Mesenteric fat pad (tissue), 1 donor: ENCODE measurements at places on chromosomes 2 and 18. TPM values are rescaled to one million over a fixed set of nuclear protein-coding genes. Genes with fewer than 3 reads are reported as not detected.

The ZNF519 gene
- total RNA-seq = 3.9 TPM

The SFT2D3 gene
- 4.2 TPM for total RNA-seq

DNA sequence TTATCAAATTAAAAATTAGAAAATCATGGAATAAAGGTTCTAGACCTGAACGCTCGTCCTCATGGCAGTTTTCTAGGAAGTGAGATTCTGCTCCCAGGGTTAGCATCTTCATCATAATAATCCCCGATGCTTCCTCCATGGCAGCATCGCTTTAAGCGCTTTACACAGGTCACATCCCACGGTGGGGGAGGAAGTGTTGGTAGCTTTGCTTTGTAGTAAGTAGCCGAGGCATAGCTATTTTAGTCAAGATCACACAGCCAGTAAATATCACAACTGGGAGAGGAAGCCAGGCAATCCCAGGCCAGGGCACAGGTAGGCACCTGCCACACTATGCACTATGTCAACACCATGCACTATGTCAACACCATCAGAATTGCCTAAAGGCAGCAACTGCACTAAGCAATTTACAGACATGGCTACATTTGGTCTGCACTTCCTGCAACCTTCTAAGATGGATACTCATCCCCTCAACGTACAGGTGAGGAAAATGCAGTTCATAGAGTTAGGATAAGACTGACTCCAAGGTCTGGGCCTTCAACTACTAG is 205.5 kb downstream of the FBXO15 start:
- DNase-seq = no peak

DNA sequence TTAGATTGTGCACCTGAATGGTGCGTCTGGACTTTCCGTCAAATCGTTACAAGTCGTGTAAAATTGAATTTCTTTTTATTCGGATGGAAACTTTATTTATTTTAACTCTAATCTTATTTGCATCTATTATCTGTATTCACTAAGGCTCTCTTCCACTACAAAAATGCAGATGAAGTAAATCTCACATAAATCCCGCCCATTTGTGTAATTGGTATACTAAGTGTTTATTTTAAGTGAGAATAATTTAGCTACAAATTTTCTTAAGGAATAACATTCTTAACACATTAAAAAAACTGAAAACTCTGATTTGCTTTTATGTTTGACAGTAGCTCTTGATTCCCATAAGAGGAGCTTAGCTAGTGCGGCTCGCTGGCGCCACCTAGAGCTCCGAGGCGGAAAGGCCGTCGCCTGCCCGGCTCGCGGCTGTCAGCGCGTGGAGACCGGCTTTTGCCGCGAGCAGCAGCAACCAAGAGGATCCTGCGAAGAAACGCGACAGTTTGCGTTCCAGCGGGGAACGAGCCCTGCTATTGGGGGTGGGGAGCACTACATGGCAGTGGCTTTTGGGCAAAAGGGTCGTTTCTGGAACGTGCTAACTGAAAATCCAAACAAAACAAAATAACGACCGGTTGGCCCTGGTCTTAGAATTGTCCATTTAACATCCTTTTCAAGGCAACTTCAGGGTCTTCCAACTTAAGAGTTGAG is 6.7 kb downstream of the SP9 start:
- no peak for DNase-seq

- DNase-seq = no peak
These were observed 53.6 kb upstream of the UGP2 start for GRCh38 chr2:63788071-63788470.

DNA sequence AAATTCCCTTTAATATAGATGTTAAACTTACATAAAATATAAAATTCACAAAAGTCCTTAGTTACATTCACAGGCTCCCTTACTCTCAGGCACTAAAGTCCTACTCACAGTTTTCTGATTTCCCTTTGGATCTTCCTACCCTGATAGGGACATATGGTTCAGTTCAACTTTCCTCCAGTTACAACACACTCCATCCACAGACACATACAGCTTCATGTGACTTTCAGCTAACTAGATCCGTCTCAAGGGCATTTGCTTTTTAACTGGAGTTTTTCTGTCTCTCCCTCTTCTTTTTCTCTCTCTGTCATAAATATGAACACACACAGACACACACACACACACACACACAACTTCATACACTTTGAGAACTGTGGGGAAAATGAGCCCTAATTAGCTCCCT is 419.2 kb downstream of the LRP1B start:
- no peak for DNase-seq

DNA sequence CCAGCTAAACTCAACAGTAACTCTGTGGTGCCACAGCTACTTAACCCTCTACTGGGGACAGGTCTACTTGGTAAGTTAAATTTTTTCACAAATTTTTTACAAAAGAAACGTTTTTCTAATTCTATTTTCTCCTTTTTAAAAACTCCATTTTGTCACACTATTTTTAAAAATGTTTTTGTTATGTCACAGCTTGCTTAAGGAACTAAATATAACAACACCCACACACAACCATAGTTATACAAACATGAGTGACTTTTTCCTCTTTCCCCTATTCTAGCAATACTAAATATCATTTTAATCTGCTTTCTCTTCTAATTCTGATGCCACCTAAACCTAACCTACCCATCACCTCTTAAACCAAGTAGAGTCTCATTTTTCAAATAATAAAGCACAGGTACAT is 160.5 kb upstream of the EPC2 start:
- no peak for DNase-seq

- no peak for DNase-seq
These were observed 123.8 kb upstream of the ZEB2 start for GRCh38 chr2:144643537-144644336.

DNA sequence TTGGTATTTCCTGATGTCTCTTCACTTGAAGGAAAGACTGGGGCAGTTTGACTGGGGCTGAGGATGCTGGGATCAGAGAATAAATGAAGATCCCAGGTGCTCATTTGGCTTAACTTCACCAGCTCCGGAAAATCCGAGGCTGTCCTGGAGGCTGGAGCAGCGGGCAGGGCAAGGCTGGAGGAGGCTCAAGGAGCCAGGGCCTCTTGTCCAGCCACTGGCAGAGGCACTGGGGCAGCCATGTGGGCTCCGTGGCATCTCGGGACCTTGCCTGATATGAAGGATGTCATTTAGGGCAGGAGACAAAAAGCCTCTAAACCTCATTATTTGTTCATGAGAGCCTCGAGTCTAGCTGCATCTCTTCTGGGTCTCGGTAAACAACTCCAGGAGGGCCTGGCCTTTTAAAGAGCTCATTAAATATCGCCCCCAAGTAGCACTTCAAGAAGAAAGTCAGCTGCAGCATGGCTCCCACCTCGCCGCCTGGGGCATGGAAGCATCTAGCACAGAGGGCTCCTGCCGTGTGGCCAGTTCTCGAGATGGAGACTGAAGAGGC is 13.5 kb upstream of the GPR55 start:
- peak; percentile 76 for DNase-seq

GRCh38 chr18:58186258-58186948 is 142.4 kb downstream of the NEDD4L start:
- DNase-seq = no peak

GRCh38 chr2:70982971-70983370 is 4.5 kb downstream of the ANKRD53 start:
- DNase-seq = peak; percentile 28

The C1QL2 gene
- not detected for total RNA-seq

DNA sequence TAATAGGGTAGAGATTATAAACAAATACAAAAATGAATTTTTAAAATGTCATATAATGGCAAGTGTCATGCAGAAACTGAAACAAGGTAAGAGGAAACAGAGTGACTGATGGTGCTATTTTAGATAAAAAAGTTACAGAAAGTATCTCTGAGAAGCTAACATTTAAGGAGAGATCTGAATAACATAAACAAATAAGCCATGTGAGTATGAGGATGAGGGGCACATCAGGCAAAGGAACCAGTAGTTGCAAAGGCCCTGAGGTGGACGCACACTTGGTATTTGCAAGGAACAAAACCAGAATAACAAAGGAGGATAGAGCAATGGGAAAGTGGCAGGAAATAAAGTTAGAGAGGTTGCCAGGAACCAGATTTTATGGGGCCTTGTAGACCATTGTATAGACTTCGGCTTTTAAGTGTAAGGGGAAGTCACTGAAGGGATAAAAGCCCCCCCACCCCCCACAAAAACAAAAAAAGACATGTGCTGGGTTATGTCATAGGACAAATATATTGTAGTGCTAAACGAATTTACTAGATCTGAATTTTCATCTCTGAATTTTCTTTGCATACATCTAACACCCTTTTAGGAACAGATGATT is 159.2 kb downstream of the DTNB start:
- no peak for DNase-seq

DNA sequence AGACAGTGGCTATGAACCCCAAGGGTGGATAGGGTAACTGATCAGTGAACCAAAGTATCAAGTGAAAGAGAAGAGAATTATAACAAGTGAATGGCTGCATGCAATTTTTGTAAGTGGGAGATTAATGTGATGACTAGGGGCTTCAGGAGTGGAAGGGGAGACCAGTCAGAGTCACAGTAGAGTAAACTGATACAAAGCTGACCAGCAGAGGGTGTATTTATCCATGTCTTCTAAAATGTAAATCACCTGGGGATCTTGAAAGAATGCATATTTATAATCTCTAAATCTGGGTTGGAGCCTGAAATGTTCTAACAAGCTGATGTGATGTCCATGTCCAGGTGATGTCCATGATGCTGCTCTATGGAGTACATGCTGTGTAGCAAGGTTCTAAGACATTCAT is 1351.3 kb upstream of the CHAC2 start:
- no peak for DNase-seq

The TLX2 gene
- total RNA-seq = not detected

GRCh38 chr2:218832520-218832919 is 917 bp upstream of the PRKAG3 start:
- DNase-seq = peak; percentile 67

GRCh38 chr2:192327576-192327975 is 132.8 kb upstream of the TMEFF2 start:
- DNase-seq = no peak

The SNORC gene
- 0.64 TPM for total RNA-seq

The GKN1 gene
- total RNA-seq = not detected

DNA sequence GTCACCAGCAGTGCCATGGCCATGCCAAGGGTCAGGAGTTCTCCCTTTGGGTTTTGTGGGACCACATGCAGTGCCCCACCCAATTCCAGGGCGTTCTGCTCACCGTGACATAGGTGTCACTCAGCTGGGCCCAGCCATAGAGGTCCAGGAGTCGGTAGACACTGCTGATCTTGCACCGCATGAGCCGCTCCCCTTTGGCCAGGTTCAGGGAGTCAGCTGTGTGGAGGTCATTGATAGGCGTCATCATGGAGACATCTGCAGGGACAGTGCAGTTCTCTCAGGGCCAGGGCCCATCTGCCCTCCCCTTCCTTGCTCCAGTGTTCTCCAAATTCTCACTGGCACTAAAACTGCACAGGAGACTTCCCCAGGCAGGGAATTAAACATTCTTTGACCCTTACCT is 71.9 kb downstream of the ADD2 start:
- DNase-seq = peak; percentile 85

DNA sequence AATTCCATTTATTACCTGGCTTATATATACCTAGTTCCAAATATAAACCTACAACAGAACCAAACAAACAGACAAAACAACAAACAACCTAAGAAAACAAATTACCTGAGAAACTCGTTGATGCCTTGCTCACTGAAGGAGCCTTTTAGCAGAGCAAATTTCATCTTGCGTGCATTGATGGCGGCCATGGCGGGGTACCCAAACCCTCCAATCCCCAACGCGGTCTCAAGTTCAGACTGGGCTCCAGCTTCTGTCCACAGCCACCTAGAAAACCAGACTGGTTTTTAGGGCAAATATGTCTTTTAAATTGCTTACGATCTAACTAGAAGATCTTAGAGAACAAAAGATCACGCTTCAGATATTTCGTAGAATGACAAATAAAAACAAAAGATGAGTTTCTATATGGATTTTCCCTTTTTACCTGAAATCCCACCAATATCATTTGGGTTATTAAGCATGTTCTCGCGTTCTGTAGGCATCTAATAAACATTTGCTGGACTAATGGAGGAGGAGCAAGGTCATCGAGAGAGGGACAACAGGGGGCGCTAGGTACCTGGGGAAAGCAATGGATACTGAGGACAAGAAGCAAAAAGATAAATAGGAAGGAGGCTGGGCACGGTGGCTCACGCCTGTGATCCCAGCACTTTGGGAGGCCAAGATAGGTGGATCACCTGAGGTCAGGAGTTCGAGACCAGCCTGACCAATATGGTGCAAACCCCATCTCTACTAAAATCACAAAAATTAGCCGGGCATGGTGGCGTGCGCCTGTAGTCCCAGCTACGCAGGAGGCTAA is 25.2 kb downstream of the PDIA6 start:
- DNase-seq = no peak

- peak; percentile 69 for DNase-seq
These were observed 55.7 kb upstream of the KCNG2 start for GRCh38 chr18:79742076-79742475.

DNA sequence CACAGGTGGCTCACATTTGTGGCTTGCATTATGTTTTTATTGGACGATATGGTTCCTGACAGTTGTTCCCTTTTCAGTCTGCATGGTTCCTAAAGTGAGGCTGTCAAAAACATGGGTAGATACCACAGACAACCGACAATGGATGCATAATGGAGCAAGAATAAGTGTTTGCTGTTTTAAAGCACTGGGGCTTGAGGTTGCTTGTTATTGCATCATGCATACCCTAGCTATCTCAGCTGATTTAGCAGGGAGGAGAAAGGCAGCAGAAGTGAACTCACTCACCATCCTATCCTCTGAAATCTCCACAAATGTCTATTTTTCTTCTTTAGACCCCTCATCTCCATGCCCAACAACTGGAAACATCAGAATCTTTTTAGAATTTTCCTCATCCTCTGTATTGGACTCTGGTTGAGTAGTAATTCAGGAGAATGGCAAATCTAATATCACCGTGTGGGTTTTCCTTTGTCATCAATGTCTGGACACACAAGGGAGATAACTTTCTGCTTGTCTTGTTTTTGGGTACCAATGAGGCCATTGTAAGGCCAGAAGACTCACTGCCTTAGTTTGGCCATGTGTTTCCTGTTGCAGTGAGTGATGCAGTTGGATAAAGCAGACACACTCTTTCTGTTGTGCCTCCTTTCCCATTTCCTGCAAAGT is 46.7 kb downstream of the FBXO48 start:
- DNase-seq = no peak

The PTH2R gene
- not detected for total RNA-seq

The SGPP2 gene
- total RNA-seq = not detected

GRCh38 chr2:193774166-193774565 is 1579.4 kb upstream of the TMEFF2 start:
- DNase-seq = no peak
